RCC 7860 (cell line): ENCODE measurements at places on chromosomes 13 and 19.

DNA sequence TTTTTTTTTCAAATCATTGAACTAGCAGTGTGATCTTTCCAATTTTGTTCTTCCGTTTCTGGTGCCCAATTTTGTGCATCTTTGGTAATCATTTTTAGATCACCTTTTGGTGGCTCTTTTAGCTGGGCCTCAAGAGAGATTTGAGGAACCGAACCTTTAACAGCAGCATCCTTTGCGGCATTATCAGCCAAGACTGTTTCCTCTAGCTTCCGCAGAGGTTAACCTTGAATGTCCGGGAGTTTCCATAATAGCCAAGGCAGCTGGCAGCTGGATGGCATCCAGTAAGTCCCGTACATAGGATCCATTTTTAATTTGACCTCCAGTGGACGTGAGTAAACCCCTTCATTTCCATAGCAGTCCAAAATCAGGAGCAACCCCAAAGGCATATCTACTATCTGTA, 9.6 kb downstream of the IRGC start:
- DNase-seq = no peak

DNA sequence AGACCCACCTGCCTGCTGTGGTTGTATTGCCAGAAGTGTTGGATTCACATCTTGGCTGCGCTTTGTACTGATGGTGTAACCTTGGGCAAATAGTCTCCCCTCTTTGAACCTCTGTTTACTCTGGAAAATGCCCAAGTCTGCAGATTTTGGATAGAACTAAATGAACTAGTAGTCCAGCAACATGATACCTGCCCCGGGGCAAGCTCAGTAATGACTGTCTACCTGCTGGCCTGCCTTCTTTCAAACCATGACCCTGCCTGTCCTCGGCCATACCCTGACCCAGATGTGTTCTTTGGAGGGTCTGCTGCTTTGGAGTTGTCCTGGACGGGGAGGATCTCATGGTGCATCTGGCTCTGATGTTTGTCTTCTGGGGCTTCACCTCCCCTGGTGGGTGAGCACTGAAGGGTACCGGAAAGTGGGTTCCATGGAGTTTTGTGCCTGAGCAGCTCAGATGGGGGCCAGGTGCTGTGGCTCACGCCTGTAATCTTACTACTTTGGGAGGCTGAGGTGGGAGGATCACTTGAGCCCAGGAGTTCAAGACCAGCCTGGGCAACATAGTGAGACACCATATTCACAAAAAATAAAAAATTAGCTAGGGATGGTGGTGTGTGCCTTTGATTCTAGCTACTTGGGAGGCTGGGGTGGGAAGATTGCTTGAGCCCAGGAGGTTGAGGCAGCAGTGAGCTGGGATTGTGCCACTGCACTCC, 59.5 kb downstream of the TNFRSF19 start:
- DNase-seq = no peak

- DNase-seq = no peak
Measured at GRCh38 chr13:44435919-44436510, 62.4 kb downstream of the SERP2 start.

GRCh38 chr13:97798836-97799235, 154.6 kb upstream of the IPO5 start:
- DNase-seq = no peak

GRCh38 chr19:3397266-3398022, 31.1 kb downstream of the NFIC start:
- no peak for DNase-seq

DNA sequence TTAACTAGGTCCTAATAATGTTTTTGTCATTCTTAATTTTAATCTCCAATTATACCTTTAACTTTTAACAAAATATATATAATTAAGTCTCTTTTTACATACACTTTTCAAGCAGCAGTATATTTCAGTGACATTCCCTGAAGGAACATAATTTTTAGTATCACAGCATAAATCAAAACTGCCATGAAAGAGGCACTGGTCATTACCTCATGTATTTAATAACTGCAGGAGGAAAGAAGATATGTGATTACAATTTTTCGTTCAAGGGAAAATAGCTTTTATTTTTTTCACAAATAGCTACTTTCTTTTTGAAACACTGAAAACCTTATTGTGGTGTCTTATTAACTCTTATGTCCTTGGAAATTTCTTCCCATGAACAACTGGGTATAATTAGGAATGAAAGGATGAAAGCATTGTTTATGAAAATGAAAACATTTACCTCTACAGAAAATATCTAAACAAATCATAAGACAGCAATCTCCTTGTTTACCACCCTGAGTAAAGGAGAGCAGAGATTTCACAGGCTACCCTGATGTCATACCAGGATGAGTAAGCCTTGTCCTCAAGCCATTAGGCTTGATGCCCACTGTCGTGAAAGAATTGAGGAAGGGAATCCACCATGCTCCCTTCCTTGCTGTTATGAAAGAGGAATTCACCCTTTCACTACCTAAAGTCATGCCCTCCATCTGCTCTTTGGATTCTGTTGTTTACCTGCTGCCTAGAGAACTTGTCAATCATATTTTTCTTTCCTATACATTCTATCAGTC, 877.2 kb upstream of the PCDH20 start:
- no peak for DNase-seq

GRCh38 chr13:64453831-64454230, 2776.3 kb downstream of the PCDH9 start:
- DNase-seq = no peak

- no peak for DNase-seq
Measured at GRCh38 chr19:7442423-7442822, 46.4 kb downstream of the PEX11G start.

- DNase-seq = no peak
Measured at GRCh38 chr19:43380008-43380407, 26.5 kb downstream of the CD177 start.

DNA sequence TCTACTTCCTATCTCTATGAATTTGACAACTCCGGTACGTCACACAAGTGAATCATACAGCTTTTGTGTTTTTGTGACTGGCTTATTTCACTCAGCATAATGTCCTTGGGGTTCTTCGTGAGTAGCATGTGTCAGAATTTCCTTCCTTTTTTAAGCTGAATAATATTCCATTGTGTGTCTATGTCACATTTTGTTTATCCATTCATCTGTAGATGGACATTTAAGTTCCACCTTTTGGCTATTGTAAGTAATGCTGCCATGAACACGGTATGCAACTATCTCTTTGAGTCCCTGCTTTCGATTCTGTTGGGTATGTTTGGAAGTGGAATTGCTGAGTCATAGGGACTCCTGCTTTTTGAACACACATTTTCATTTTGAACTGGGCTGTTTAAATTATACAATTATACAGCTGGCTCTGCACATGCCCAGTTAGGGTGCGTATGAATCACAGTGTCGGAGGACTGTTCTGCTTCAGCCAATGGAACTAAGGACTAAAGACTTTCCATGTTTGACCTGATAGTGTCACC, 43.0 kb upstream of the C13orf42 start:
- DNase-seq = no peak

DNA sequence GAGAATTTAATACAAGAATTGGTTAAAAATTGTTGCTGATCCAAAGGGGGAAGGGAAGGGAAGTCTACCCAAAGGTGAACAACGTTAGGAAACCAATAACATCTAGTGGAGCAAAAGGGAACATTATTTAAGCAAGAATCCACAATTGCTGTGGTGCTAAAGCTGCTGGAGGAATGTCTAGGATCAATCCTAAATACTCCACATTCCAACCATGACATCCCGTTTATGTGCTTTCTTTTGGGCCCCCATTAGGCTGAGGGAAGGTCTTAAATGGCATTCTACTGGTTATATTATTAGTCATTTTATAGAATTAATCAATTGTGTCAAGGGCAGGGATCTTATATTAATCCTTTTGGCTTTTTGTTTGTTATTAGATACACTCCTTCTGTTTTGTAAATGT, 39.9 kb upstream of the VWA8 start:
- no peak for DNase-seq

- DNase-seq = no peak
Measured at GRCh38 chr13:113509989-113510388, 19.5 kb upstream of the DCUN1D2 start.

DNA sequence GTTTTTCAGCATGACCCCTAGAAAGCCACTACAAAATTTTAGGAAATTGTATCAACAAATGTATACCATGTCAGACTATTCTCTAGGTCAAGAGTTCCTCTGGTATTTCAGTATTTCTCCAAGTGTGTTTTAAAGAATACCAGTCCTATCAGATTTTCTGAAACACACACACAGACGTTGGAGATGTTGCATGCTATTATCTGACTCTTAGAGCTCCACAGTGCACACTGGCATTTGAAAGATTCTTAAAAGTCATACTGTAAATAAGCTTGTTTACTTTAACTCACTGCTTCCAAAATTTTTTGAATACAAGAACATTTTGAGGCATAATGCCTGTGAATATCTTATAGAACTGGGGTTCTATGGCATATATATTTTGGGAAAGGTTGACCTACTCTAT, 33.8 kb upstream of the VWA8 start:
- DNase-seq = no peak

DNA sequence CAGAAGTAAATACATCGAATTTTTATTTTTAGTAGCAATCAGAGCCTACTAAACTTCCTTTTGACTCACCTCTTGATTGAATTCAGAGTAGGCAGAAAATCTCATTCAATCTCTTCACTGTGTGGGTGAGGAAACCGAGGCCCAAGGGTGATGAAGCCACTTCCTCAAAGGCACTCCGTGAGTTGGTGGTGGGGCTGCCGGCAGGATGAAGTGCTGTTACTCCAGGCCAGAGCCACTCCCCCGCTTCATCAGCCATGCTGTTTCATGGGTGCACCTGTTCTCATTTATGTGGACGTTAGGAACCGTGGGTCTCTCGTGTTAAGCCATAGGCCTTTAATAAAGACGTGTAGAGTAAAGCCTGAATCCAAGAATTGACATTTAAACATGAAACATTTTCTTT, 13.2 kb downstream of the ING1 start:
- no peak for DNase-seq

DNA sequence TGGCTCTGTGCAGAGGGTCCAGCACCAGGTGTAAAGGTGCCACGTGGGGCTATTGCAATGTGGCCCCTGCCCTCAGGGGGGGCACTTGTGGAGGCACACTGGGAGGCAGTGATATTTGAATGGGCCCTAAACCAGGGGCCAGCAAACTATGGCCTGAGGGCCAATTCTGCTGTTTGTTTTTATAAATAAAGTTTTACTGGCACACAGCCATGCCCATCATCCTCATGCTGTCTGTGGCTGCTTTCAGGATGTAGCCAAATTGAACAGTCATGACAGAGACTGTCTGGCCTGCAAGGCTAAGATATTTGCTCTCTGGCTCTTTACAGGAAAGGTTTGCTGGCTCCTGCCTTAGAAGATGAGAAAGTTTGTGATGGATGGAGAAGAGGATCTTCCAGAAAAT, 33.9 kb upstream of the RANBP3 start:
- DNase-seq = no peak

- no peak for DNase-seq
Measured at GRCh38 chr13:97313551-97314260, 91.6 kb downstream of the MBNL2 start.

DNA sequence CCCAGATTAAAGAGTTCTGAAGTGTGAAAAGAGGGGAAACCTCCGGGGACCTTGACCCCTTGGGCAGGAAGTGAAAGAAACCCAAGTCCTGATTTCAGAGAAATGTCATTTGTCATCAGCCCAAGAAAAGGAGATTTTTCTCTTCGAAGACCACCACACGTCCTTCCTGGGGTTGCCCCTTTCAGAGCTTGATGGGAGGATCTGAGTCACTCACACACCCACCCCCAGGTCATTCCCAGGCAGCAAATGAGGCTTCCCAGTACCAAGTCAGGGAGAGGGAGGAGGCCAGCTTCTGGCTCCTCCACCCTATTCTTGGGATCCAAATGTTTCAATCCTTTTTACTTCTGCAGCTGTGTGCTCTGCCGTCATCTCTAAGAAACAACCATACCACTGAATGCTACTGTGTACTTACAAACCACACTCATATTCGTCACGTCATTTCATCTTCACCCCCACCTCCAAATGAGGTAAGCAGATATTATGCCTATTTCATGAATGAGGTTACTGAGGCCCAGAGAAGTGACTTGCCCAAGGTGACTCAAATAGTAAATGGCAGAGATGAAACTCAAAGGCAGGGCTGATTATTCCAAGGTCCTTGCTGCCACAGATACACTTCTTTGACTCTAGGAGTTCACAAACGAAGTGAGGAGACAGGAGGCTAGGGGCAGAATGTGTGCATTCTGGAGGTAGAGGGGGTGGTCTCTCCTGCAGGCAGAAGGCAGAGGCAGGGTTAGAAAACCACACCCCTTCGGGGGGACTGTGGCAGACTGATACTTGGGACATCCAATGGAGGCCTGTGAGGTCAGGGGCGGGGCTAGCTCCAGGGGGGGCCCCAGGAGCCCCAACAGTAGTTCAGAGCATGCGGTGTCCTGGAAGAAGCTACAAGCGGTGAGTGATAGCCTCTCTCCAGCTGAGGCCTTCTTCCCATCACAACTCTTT, 5.0 kb upstream of the KMT2B start:
- no peak for DNase-seq

DNA sequence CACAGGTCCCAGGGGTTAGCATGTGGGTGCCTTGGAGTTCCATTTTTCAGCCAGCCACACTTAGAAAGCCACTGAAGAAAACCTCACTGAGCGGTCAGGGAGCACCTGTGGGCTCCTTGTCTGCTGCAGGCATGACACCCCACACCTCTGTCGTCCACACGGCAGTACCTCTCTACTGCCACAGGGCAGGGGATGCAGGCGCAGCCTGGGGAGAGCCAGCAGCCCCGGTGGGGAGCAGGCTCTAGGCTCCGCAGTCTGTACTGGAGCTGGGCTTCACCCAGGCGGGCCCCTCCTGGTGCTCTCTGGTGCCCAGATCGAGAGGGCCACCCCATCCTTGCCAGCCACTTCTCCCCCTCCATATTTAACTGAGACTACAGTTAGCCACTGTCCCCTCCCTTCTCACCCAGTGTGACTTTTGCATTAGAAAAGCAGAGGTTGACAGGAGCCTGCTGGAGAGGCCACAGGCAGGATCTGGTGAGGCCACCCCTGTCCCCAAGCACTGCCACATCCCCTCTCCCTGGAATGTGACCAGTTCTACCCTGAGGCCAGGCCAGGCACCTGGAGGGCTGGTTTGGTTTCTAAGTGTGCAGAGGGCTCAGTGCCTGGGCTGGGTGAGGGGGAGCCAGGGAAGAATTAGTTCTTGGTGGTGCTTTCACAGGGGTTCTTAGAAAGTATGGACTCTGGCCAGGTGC, 104.4 kb downstream of the KDM4B start:
- DNase-seq = no peak

DNA sequence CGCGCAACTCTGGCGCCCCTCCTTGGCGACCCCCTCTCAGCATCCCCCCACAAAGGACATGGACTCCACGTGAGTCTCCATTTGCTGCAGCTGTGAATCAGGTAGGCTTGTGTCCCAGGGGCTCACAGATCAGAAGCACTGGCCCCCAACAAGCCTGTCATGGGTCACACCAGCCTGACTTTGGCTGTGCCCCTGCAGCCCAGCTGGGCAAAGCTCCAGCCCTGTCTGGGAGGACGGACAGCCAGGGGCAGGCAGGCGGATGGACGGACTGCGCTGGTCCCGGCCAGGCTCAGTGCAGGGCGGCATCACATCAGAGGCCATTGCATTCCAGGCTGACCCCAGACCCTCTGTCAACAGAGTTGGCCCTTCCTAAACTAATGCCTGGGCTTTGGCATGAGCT, 28.4 kb upstream of the ISYNA1 start:
- DNase-seq = no peak
